Type B pancreatic cell (in vitro differentiated cells): ENCODE measurements at places on chromosomes 16 and 17. TPM values are rescaled to one million over a fixed set of nuclear protein-coding genes. Genes with fewer than 3 reads are reported as not detected.

DNA sequence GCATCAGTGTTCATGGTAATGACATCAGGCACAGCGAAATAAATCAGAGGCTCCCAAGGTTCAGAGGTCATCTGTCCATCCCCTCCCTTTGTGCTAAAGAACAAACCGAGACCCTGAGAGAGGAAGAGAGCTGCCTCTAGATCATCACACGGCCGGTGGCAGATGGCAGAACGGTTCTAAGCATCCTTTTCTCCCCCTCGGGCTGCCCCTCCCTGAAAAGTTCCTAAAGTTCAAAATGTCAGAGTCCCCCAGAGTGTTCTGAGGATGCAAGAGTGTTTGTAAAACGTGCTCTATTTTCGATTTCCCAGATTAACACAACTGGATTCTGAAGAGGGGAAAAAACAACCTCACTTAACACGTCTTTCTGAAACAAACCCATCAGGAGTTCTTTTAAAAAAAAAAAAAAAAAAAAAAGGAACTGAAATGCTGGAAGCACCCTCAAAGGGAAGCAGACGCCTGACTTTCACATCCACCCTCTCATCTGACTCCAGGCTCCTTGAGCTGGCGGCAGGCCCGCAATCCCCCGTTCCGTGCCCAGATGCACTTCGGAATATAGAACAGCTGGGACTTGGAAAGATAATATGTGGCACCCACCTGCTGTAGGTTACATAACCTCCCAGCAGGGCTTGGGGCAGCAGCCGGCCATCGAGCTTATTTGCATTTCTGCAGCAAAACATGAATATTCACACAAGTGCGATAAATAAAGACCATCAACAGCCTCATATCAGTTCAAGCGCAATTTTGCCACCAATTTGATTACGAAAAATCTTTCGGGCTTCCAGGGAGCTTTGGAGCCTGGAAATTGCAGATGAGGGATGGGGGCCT, 115.5 kb upstream of the SMURF2 start:
- peaks cover 20% of the 10 kb centered on the region for H3K4me1 ChIP-seq
- peaks cover 5% of the 10 kb centered on the region for H3K36me3 ChIP-seq
- H3K27ac ChIP-seq = peak overlapping the region; percentile 83
- peaks cover 57% of the 10 kb centered on the region for H3K27me3 ChIP-seq

DNA sequence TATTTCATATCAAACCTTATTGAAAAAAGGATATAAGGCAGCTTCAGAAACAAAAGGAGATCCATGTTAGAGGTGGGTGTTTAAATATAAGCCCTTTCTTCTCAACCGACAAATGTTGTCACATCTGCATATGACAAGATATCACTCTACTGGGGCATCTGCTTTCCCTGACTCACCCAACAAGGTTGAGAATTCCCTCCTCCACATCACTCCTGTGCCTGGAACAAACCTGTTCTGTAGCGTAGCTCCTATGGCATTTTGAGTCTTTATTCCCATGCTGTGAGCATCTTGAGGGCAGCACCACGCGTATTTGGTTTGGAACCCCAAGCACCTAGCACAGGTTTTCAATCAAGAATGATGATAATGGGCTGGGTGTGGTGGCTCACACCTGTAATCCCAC, 59.4 kb upstream of the ZFHX3 start:
- H3K36me3 ChIP-seq = no peaks in the 10 kb centered on the region
- no peak overlapping the region for H3K27ac ChIP-seq
- no peak for DNase-seq

DNA sequence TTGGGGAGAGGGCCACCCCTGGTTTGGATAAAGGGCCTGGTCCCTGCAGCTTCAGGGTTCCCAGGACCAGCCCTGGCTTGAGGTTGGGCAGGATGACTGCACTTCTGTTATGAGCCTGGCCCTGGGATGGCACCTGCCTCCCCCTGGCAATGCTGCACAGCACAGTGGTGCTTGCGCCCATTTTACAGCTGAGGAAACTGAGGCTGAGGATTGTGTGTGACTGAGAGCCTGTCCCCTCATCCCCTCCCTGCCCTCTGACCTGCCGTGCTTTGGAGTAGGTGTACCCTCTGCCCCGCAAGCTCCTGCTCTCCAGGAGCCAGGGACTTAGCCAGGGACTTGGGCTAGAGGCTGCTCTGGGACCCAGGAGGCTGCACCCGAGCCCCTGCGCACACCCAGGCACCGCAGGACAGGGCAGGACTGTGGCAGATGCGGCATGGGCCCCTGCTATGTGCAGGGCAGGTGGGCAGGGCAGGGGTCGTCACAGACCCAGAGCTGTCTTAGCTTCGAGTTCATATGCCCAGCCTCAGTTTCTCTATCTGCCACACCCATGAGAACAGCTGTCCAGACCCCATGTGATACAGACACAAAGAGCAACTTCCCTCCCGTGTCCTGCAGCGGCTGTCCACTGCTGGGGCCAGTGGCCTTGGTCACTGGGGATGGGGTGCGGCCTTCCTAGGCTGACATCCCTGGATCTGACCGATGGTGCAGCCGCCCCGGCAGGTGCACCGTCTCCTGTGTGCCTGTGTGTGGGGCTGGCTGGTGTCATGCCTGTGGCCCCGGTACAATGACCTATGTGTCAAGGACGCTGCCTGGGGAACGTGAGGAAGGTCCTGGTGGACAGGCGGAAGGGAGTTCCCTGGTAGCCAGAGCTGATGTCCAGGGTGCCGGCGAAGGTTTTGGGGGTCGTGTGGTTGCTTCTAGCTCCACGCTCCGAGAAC, 36.6 kb downstream of the BAHCC1 start:
- H3K27me3 ChIP-seq = no peaks in the 10 kb centered on the region
- no peak for DNase-seq
- H3K4me1 ChIP-seq = no peaks in the 10 kb centered on the region

DNA sequence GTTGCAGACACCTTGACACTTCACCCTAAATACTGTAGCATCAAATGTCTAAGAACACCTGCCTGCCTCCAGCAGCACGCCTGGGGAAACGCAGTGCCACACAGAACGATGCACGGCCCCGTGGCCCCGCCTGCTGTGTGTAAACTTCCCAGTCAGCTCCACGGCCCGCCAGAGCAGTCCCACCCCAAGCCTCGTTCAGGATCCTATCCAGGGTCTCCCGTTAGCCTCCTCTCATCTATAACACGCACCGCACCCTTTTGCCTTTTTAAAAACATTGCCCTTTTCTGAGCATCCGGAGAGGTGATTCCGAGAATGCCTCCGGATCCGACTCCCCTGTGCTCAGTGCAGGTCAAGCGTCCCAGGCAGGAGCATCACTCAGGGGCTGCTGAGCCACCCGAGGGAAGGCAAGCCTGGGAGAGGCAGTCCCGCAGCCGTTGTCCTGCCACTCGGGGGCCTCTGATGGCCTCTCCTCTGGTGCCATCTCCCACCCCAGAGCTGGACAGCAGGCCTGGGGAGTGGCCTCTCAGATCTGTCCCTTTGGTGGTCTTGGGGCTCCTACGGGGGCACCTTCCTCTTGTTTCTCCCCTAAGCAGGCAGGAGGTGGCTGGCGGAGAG, 37.9 kb upstream of the SLC38A10 start:
- no peak for DNase-seq
- peak overlapping the region; percentile 39 for H3K4me3 ChIP-seq
- H3K27me3 ChIP-seq = no peaks in the 10 kb centered on the region
- peaks cover 37% of the 10 kb centered on the region for H3K4me1 ChIP-seq

DNA sequence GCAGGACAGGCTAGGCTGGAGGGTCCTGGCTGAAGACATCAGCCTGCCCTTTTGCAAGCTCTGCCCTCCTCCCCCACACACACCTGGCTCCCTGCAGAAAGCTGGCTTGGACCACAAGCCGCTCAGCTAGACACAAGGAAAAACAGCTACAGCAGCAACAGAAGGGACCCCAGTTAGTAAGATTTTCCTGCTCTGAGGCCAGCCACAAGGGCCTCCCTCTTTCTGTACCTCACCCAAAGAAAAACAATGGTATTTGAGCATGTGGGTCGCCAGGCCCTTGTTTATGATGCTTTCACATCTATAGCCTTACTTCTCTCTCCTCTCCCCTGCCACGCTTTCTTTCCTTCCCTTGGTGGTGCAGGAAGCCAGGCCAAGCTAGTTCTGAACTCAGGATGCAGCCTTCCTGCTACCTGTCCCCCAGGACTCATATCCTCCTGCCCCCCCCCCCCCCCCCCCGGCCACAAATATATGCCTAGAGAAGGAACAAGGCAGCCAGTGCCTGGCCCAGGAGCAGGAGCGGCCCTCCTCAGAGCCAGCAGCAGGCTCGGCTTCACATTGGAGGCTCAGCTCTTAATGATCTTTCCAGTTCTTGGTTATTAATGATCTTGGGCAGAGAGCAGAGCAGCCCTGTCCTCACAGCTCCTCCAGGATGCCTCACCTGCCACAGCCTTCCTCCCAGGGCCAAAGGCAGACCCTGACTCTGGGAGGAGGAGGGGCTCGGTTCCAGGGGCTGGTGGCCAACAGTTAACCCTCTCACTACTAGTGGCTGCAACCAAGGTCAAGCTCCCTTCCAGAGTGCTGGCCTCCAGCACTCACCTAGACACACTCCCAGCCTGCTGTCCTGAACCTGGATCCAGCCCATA, 19.5 kb downstream of the GRIN2C start:
- peaks cover 3% of the 10 kb centered on the region for H3K36me3 ChIP-seq
- no peak for DNase-seq
- no peak overlapping the region for H3K27ac ChIP-seq
- peaks cover 38% of the 10 kb centered on the region for H3K27me3 ChIP-seq
- no peak overlapping the region for H3K4me3 ChIP-seq
- peaks cover 21% of the 10 kb centered on the region for H3K4me1 ChIP-seq

GRCh38 chr16:71631776-71632175, 5.8 kb downstream of the MARVELD3 start:
- H3K4me1 ChIP-seq = peaks cover 14% of the 10 kb centered on the region
- peaks cover 15% of the 10 kb centered on the region for H3K27me3 ChIP-seq
- H3K36me3 ChIP-seq = peaks cover 5% of the 10 kb centered on the region

DNA sequence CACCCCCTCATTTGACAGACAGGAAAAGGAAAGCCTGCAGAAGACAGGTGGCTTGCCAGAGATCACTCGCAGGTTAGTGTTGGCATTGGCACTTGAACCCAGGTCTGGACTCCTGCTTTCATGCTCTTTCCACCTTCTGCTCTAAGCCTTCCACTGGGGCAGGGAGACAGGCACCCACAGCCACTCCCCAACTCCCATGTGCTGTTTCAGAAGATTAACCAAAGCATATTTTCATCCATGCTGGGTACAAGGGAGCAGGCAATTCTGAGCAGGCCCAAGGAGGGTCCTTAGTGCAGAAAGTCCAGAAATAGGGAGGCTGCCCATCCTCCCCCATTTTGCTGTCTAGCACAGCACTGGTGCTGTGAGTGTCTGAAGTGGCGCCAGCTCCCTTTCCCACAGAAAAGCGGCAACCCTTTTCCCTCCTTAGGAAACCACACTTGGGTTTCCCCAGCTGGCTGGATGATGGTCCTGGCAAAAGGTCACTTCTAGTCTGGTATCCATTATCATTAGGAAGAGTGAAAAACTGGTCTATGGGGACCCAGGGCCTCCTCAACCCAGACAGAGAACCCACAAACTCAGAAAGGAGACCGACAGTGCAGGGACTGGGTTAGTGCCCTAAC, 2.0 kb upstream of the CAVIN1 start:
- H3K27me3 ChIP-seq = peaks cover 50% of the 10 kb centered on the region
- H3K27ac ChIP-seq = peak overlapping the region; percentile 46

DNA sequence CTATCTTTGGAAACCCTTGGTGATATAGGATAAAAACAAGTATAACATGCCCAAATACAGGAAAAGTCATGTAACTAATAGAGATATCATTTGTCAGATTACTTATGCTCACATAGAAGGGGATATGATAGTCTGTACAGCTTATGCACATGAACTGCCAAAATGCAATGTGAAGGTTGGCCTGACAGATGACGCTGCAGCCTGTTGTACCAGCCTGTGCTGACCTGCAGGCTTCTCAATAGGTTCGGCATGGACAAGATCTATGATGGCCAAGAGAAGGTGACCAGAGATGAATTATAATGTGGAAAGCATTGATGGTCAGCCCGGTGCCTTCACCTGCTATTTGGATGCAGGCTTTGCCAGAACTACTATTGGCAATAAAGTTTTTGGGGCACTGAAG, 12.7 kb downstream of the WFIKKN2 start:
- no peaks in the 10 kb centered on the region for H3K27me3 ChIP-seq
- H3K36me3 ChIP-seq = no peaks in the 10 kb centered on the region
- peaks cover 35% of the 10 kb centered on the region for H3K4me1 ChIP-seq

The CCL5 gene
- total RNA-seq = 1.1 TPM in 1 of 2 replicates, not detected in the other

DNA sequence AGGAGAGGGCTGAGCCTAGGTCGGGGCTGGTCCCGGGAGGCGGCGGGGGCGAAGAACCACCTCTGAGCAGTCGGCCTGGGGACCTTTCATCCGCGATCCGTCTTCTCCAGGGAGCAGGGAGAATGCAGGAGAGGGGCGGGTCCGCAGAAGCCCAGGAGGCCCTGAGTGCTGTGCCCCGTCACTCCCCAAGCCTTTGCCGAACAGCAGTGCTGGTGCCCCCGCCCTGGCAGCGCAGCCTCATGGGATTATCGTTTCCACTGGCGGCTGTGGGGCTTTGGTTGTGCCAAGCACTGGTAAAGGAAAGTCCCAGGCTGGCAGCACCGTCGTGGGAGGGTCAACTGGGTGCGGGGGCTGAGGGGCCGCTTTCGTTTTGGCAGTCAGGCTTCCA, 631 bp downstream of the TBL3 start:
- no peaks in the 10 kb centered on the region for H3K36me3 ChIP-seq
- H3K4me1 ChIP-seq = peaks cover 16% of the 10 kb centered on the region
- no peaks in the 10 kb centered on the region for H3K27me3 ChIP-seq
- H3K4me3 ChIP-seq = peak overlapping the region; percentile 94

The PAGR1 gene
- total RNA-seq = 25.5 and 33.5 TPM in 2 replicates

GRCh38 chr16:3444032-3444388, 530 bp downstream of the NAA60 start:
- peak overlapping the region; percentile 93 for H3K27ac ChIP-seq
- no peaks in the 10 kb centered on the region for H3K4me1 ChIP-seq
- peaks cover 30% of the 10 kb centered on the region for H3K36me3 ChIP-seq
- no peak for DNase-seq
- peak overlapping the region; percentile 99 for H3K4me3 ChIP-seq
- no peaks in the 10 kb centered on the region for H3K27me3 ChIP-seq

The DCAF7 gene
- total RNA-seq = 94.7 and 123 TPM in 2 replicates

DNA sequence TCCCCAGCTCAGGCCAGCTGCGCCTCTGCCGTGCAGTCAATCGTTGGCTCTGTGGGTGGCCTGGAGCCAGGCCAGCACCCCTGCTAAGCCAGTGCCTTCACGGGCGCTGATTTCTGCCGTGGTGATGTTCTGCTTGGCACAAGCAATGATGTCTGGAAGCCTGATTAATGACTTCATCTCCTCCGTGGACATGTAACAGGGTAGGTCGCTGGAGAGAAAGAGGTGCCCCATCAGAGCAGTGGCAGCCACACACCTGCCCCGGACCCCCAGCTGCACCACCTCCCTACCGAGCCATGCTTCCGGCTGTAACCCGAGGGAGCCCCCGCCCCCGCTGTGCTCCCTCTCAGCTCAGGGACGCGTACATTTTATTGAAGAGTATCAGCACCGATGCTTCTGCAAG, 1.9 kb downstream of the ARL16 start:
- H3K36me3 ChIP-seq = peaks cover 4% of the 10 kb centered on the region
- no peak overlapping the region for H3K4me3 ChIP-seq
- no peak overlapping the region for H3K27ac ChIP-seq
- H3K4me1 ChIP-seq = peaks cover 14% of the 10 kb centered on the region
- DNase-seq = no peak
